ENCODE measurements at places on chromosomes 13 and 19. TPM values are rescaled to one million over a fixed set of nuclear protein-coding genes. Genes with fewer than 3 reads are reported as not detected.

The CEACAM4 gene
- total RNA-seq: not detected

The NOVA2 gene
- not detected for total RNA-seq

The CEACAM16 gene
- not detected for total RNA-seq

The LILRA1 gene
- total RNA-seq: not detected

The ETHE1 gene
- 83.4 TPM for total RNA-seq

The CEACAM7 gene
- total RNA-seq: not detected

The REEP6 gene
- 34.3 TPM for total RNA-seq

- no peaks in the 10 kb centered on the region for H3K27me3 ChIP-seq
- H3K4me1 ChIP-seq: peaks cover 2% of the 10 kb centered on the region
- no peak for DNase-seq
- no peaks in the 10 kb centered on the region for H3K36me3 ChIP-seq
- H3K4me3 ChIP-seq: no peak overlapping the region
Observed at GRCh38 chr13:36907821-36908220, 12.2 kb downstream of the SMAD9 start.

DNA sequence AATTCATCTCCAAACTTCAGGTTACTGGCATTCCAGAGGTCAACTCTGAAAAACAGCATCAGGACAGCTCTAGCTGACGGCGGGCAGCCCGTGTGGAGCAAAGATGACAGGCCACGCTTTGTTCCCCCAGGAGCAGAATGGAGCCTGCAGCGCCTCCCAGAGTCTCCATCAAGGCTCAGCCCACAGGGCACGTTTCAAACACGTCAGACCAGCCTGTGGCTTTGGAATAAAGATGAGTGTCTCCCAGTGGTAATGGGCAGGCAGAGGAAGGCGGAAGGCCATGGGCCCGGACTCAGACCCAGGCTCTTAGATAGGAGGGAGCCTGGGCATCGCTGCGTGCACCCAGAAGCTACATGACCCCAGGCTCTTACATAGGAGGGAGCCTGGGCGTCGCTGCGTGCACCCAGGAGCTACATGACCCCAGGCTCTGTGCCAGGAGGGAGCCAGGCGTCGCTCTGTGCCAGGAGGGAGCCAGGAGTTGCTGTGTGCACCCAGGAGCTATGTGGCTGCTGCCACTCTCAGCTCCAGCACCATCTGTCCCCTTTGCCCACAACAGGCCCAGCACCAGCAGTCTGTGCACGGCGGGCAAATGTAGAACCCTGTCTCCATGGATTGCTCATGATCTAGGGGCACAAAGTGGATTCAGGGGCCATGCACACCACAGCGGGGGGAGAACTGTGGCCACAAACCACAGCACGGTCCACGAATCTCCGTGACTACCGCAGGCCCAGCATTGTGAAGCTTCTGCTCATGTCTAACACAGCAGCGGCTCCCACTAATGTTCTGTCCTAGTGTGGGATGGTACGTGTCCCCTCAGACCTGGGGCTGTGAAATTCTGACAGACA, 47.8 kb upstream of the C13orf46 start:
- no peaks in the 10 kb centered on the region for H3K4me1 ChIP-seq
- H3K4me3 ChIP-seq: no peak overlapping the region
- H3K27ac ChIP-seq: no peak overlapping the region
- H3K36me3 ChIP-seq: no peaks in the 10 kb centered on the region
- no peaks in the 10 kb centered on the region for H3K27me3 ChIP-seq

GRCh38 chr13:46751811-46752635, 44.9 kb downstream of the ESD start:
- no peak overlapping the region for H3K4me3 ChIP-seq
- H3K36me3 ChIP-seq: no peaks in the 10 kb centered on the region
- no peak overlapping the region for H3K27ac ChIP-seq
- H3K4me1 ChIP-seq: no peaks in the 10 kb centered on the region

- H3K4me1 ChIP-seq: no peaks in the 10 kb centered on the region
- no peaks in the 10 kb centered on the region for H3K36me3 ChIP-seq
- no peak overlapping the region for H3K4me3 ChIP-seq
- H3K27ac ChIP-seq: no peak overlapping the region
- peaks cover 85% of the 10 kb centered on the region for H3K27me3 ChIP-seq
- DNase-seq: no peak
Observed at GRCh38 chr13:45715351-45715750, 13.2 kb downstream of the CBY2 start.

DNA sequence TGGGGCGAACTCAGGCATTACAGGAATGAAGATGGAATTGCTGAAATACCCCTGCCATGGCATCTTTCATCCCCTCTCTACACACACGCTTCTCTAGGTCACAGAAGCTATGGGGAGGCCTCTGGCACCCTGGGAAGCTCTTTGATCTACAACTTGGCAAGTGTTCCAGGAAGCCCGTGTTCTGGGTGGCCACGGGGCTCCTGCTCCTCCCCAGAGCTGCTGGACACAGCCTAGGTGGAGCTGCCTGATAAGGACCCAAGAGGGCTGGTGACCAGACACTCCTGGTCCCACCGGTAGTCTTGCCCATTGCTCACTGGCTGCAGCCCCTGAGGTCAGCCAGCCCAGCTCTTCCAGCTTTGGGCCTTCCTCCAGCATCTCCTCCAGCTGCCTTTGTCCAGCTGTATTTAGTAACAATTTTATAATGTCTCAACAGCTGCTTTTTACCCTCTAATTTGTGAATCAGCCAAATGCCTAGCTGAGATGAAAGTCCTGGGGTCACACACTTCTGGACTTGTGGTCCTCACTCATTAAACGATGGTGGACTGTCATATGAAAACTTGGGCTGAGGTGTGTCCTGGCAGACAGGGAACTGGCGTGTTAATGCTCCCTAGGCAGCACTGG, 72.8 kb upstream of the SPATA13 start:
- H3K27ac ChIP-seq: no peak overlapping the region
- no peaks in the 10 kb centered on the region for H3K36me3 ChIP-seq
- H3K4me1 ChIP-seq: peaks cover 7% of the 10 kb centered on the region
- no peaks in the 10 kb centered on the region for H3K27me3 ChIP-seq
- H3K4me3 ChIP-seq: no peak overlapping the region
- DNase-seq: peak; percentile 4

GRCh38 chr19:49553451-49554271, 25.9 kb downstream of the RCN3 start:
- H3K4me3 ChIP-seq: no peak overlapping the region
- no peaks in the 10 kb centered on the region for H3K4me1 ChIP-seq
- DNase-seq: no peak
- no peaks in the 10 kb centered on the region for H3K36me3 ChIP-seq
- no peaks in the 10 kb centered on the region for H3K27me3 ChIP-seq

DNA sequence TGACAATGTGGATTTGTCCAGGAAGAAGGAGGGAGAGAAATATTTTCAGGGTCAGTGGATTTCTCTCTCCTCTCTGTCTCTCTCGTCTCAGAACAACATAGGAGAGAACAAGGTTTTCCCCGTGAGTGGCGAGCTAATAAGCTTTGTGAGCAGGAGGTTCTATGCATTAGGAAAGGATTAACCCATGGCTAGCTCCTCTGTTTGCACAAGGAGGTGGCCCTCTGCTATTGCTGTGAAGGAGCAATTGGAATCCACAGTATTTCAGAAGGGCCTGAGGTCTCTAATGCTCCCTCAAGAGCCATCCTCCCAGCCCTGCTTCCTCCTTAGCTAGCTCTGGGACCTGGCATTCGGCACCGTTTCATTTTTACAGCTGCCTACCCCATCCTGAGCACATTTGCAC, 288.9 kb upstream of the MAB21L1 start:
- H3K36me3 ChIP-seq: no peaks in the 10 kb centered on the region
- H3K27ac ChIP-seq: no peak overlapping the region
- no peak for DNase-seq
- no peaks in the 10 kb centered on the region for H3K27me3 ChIP-seq
- H3K4me1 ChIP-seq: peaks cover 20% of the 10 kb centered on the region

GRCh38 chr19:38304352-38304865, 358 bp downstream of the C19orf33 start:
- no peak for DNase-seq
- no peaks in the 10 kb centered on the region for H3K27me3 ChIP-seq
- H3K36me3 ChIP-seq: peaks cover 3% of the 10 kb centered on the region
- peak overlapping the region; percentile 94 for H3K27ac ChIP-seq

GRCh38 chr19:21691661-21692060, 75.7 kb downstream of the ZNF100 start:
- DNase-seq: no peak
- no peaks in the 10 kb centered on the region for H3K4me1 ChIP-seq
- no peaks in the 10 kb centered on the region for H3K36me3 ChIP-seq
- H3K27ac ChIP-seq: no peak overlapping the region
- no peaks in the 10 kb centered on the region for H3K27me3 ChIP-seq

DNA sequence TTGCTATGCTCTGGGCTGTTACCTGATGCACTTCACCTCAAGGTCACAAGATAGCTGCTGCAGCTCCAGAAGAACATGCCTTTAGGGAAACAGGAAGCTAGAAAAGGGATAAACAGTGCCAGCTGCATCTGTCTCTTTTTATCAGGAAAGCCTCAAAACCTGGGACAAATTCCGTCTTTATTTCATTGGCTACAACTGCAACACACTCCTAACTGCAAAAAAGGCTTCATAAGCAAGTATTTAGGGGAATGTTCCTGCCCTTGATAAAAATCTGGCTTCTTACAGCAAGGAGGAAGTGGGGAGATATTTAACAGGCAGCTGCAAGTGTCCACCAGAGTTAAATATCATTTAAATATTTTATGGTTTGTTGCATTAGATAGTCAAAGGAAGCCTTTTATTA, 34.2 kb upstream of the SERTM1 start:
- H3K4me1 ChIP-seq: no peaks in the 10 kb centered on the region
- no peaks in the 10 kb centered on the region for H3K27me3 ChIP-seq
- H3K36me3 ChIP-seq: no peaks in the 10 kb centered on the region
- DNase-seq: no peak
- H3K27ac ChIP-seq: no peak overlapping the region
- no peak overlapping the region for H3K4me3 ChIP-seq

DNA sequence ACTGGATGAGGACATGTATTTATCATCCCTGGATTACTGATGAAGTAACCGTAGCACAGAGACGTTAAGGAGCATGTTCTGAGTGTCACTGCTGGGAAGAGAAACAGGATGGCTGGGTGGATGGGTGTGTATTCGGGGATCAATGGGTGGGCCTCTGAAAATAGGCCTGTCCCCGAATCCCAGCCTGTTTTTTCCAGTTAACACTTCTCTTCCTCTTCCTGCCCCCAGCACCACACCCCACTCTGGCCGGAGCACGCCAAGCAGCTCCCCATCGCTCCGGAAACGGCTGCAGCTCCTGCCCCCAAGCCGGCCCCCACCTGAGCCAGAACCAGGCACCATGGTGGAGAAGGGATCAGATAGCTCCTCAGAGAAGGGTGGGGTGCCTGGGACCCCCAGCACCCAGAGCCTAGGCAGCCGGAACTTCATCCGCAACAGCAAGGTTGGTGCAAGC, 8.8 kb downstream of the GRAMD1A start:
- H3K27ac ChIP-seq: no peak overlapping the region
- H3K27me3 ChIP-seq: no peaks in the 10 kb centered on the region
- peaks cover 31% of the 10 kb centered on the region for H3K4me1 ChIP-seq
- H3K36me3 ChIP-seq: no peaks in the 10 kb centered on the region

DNA sequence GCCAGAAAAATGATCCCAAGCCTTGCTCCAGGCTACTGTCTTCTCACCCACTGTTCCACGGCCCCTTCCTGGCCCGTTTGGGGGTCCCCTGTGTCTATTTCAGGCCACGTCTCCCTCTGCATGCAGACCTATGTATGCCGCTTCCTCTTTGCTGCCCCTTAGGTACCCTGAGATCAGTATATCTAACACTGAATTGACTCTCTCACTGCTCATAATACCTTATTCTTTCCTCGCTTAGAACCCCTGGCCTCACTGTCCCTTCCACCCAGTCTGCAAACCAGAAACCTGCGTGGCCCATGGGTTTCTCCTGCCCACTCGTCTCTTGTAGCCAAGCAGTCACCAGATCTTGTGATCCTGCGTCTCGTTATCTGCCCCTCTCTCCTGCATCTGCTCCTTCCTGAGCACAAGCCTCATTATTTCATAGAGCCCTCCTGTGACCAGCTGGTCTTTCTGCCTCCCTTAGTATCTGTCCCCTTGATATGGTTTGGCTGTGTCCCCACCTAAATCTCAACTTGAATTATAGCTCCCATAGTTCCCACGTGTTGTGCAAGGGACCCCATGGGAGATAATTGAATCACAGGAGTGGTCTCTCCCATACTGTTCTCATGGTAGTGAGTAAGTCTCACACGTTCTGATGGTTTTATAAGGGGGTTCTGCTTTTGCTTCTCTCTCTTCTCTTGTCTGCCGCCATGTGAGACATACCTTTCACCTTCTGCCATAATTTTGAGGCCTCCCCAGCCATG, 109.0 kb upstream of the RNF113B start:
- no peaks in the 10 kb centered on the region for H3K27me3 ChIP-seq
- no peaks in the 10 kb centered on the region for H3K4me1 ChIP-seq
- H3K27ac ChIP-seq: no peak overlapping the region
- H3K36me3 ChIP-seq: no peaks in the 10 kb centered on the region

GRCh38 chr13:37811441-37811840, 58.1 kb downstream of the TRPC4 start:
- no peak for DNase-seq
- H3K27ac ChIP-seq: no peak overlapping the region
- H3K27me3 ChIP-seq: no peaks in the 10 kb centered on the region
- no peak overlapping the region for H3K4me3 ChIP-seq

GRCh38 chr13:99393791-99394735, 86.9 kb upstream of the GPR183 start:
- H3K27me3 ChIP-seq: no peaks in the 10 kb centered on the region
- no peak overlapping the region for H3K27ac ChIP-seq
- no peak for DNase-seq
- no peaks in the 10 kb centered on the region for H3K36me3 ChIP-seq

- no peak for DNase-seq
- H3K36me3 ChIP-seq: no peaks in the 10 kb centered on the region
- H3K4me1 ChIP-seq: no peaks in the 10 kb centered on the region
- H3K27me3 ChIP-seq: no peaks in the 10 kb centered on the region
- no peak overlapping the region for H3K4me3 ChIP-seq
Observed at GRCh38 chr13:35600137-35600536, 123.6 kb upstream of the MAB21L1 start.

- no peak overlapping the region for H3K27ac ChIP-seq
- no peaks in the 10 kb centered on the region for H3K36me3 ChIP-seq
- H3K4me3 ChIP-seq: no peak overlapping the region
Observed at GRCh38 chr13:99686944-99687411, 185.7 kb downstream of the TM9SF2 start.

DNA sequence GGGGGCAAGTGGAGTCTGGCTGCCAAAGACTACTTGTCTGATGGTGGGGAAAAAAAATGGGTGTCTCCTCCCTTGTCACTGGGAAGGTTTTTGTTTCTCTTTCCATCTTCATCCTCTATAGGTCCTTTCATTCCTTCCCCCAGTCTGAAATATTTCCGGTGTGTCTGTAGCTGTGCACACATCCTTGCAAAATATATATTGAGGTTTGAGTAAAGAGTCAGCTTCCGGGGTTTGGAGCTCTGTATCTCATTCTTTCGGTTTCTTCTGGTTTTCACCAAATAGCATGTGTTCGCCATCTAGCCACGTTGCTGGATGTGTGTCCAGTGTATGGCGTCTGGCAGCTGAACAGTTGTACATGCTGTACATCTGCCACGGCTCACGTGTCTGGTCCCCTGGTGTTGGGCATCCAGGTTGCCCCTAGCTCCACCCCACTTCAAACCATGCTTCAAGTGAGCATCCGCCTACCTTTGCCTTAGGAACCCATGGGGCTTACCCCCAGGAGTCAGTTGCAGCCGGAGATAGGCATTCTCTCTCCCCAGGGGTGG, 142.2 kb downstream of the SIPA1L3 start:
- no peak overlapping the region for H3K4me3 ChIP-seq
- no peaks in the 10 kb centered on the region for H3K36me3 ChIP-seq
- DNase-seq: no peak
- no peaks in the 10 kb centered on the region for H3K27me3 ChIP-seq
- H3K27ac ChIP-seq: no peak overlapping the region
- no peaks in the 10 kb centered on the region for H3K4me1 ChIP-seq

GRCh38 chr19:14786421-14786851, 8.1 kb upstream of the ADGRE2 start:
- H3K4me1 ChIP-seq: peaks cover 9% of the 10 kb centered on the region
- H3K4me3 ChIP-seq: peak overlapping the region; percentile 48
- no peaks in the 10 kb centered on the region for H3K27me3 ChIP-seq
- H3K27ac ChIP-seq: no peak overlapping the region
- DNase-seq: no peak
